ENCODE measurements at places on chromosomes 5 and 9. TPM values are rescaled to one million over a fixed set of nuclear protein-coding genes. Genes with fewer than 3 reads are reported as not detected.

The SLC6A18 gene
- total RNA-seq, result not detected

The STPG3 gene
- not detected for total RNA-seq

The TIMD4 gene
- 0.73 TPM for total RNA-seq

The GHR gene
- total RNA-seq, result 9.8 TPM

The ST6GALNAC4 gene
- total RNA-seq, result 31.0 TPM

The NNT gene
- 121 TPM for total RNA-seq

The GPR150 gene
- total RNA-seq, result 0.41 TPM

The CDH9 gene
- not detected for total RNA-seq

The COL27A1 gene
- total RNA-seq, result 3.1 TPM

The KCTD16 gene
- total RNA-seq, result 0.12 TPM

The SLC4A9 gene
- total RNA-seq, result 0.46 TPM

The INSL4 gene
- not detected for total RNA-seq

The CDC20B gene
- total RNA-seq, result not detected

The PCDHB6 gene
- 0.29 TPM for total RNA-seq

The GRIA1 gene
- total RNA-seq, result not detected

The VLDLR gene
- 8.0 TPM for total RNA-seq

The TPPP gene
- 2.2 TPM for total RNA-seq

The LHX2 gene
- not detected for total RNA-seq

The SOX30 gene
- 0.22 TPM for total RNA-seq

The TAF11L5 gene
- total RNA-seq, result not detected

The PRDM12 gene
- not detected for total RNA-seq

The PDGFRB gene
- 27.1 TPM for total RNA-seq

The SCGB3A1 gene
- not detected for total RNA-seq

The SARDH gene
- 0.23 TPM for total RNA-seq

The GLRA1 gene
- total RNA-seq, result not detected

The PROB1 gene
- total RNA-seq, result 0.94 TPM

The PCDHGA4 gene
- 1.2 TPM for total RNA-seq

The ENTPD2 gene
- total RNA-seq, result 7.7 TPM

The RAB3C gene
- 3.1 TPM for total RNA-seq

The FBXW11 gene
- 50.2 TPM for total RNA-seq

The ZNF883 gene
- total RNA-seq, result 1.1 TPM

The ENC1 gene
- 14.6 TPM for total RNA-seq

The CERT1 gene
- 63.4 TPM for total RNA-seq

The SYNPO gene
- total RNA-seq, result 73.6 TPM

The SPATA31A3 gene
- total RNA-seq, result not detected

The CCNI2 gene
- total RNA-seq, result 12.0 TPM

The SHISAL2B gene
- not detected for total RNA-seq

The PCSK5 gene
- total RNA-seq, result 82.0 TPM

The ANXA1 gene
- total RNA-seq, result 12.8 TPM

The HRH2 gene
- 1.3 TPM for total RNA-seq

The FLT4 gene
- total RNA-seq, result 2.8 TPM

The PCDHGA12 gene
- 2.6 TPM for total RNA-seq

The SLC25A2 gene
- total RNA-seq, result 1.2 TPM

The LHX3 gene
- total RNA-seq, result not detected

The ORM2 gene
- 1.0 TPM for total RNA-seq

The RALGPS1 gene
- 55.4 TPM for total RNA-seq

The TNC gene
- total RNA-seq, result 216 TPM

The PDE6A gene
- total RNA-seq, result 3.4 TPM

The TAF11L11 gene
- not detected for total RNA-seq

The LECT2 gene
- not detected for total RNA-seq

The PKD2L2 gene
- not detected for total RNA-seq

The TNFSF15 gene
- 2.8 TPM for total RNA-seq

The PCDHGB4 gene
- 1.2 TPM for total RNA-seq

The CCDC152 gene
- 0.94 TPM for total RNA-seq

The B4GALT1 gene
- total RNA-seq, result 66.0 TPM

The DRD1 gene
- not detected for total RNA-seq

The IL17B gene
- total RNA-seq, result not detected

The ZNF79 gene
- 5.7 TPM for total RNA-seq

The CEP120 gene
- total RNA-seq, result 12.6 TPM

Measured in mucosa of descending colon (tissue), 3 donors.